ENCODE measurements at places on chromosomes 7 and 10.

DNA sequence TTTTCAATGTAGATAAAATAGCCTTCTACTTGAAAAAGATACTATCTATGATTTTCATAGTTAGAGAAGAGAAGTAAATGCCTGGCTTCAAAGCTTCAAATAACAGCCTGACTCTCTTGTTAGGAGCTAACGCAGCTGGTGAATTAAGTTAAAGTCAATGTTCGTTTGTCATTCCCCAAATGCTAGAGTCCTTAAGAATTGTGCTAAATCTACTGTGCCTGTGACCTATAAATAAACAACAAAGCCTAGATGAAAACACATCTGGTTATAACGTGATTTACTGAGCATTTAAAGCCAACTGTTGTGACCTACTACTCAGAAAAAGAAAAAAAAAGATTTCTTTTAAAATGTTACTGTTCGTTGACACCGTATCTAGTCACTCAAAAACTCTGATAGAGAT, 134.7 kb downstream of the POLR1F start:
- DNase-seq, result no peak

- DNase-seq, result peak; percentile 47
Measured at GRCh38 chr10:110207805-110208613, 604 bp downstream of the MXI1 start.

DNA sequence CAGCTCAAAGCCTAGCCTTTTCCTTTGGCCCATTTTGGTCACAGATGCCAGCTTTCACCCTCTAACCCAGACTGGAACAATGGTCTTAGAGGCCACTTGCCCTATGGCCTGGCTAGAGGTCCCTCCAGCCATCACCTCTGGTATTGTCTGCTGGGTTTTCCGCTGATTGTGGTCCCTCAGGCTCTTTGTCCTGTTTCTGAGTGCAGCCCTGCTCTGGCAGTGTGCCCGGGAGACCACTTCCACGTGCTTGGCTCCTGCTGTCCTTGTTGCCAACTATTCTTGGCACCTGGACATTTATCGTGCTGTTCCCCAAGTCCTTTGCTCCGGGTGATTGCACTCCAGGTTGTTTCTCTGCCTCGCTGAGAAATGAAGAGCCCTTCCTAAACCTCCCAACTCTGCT, 53.3 kb upstream of the FAM180A start:
- DNase-seq, result no peak

- DNase-seq, result no peak
Measured at GRCh38 chr10:27949528-27950241, 49.2 kb downstream of the ODAD2 start.

DNA sequence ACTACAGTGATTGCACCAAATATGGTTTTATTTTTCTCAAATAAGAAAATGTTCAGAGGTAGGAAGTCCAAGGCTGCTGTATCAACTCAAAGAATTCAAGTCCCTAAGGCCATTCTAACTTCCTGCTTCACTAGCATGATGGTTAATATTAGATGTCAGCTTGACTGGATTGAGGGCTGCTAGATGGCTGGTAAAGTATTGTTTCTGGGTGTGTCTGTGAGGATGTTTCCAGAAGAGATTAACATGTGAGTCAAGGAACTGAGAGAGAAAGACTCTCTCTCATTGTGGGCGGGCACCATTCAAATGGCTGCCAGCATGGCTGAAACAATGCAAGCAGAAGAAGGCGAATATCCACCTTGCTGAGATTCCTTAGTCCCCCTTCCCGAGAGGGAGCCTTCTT, 77.4 kb upstream of the NRBF2 start:
- no peak for DNase-seq

GRCh38 chr10:14601326-14601725, 173.4 kb downstream of the FAM107B start:
- no peak for DNase-seq

- no peak for DNase-seq
Measured at GRCh38 chr10:115384665-115385064, 291.5 kb downstream of the ATRNL1 start.

- no peak for DNase-seq
Measured at GRCh38 chr7:92391071-92391470, 56.2 kb upstream of the GATAD1 start.

GRCh38 chr10:3681642-3682554, 103.1 kb downstream of the KLF6 start:
- DNase-seq, result no peak

- no peak for DNase-seq
Measured at GRCh38 chr10:128664729-128665128, 538.5 kb upstream of the MKI67 start.

GRCh38 chr7:45044338-45044737, 44.3 kb downstream of the CCM2 start:
- DNase-seq, result no peak

DNA sequence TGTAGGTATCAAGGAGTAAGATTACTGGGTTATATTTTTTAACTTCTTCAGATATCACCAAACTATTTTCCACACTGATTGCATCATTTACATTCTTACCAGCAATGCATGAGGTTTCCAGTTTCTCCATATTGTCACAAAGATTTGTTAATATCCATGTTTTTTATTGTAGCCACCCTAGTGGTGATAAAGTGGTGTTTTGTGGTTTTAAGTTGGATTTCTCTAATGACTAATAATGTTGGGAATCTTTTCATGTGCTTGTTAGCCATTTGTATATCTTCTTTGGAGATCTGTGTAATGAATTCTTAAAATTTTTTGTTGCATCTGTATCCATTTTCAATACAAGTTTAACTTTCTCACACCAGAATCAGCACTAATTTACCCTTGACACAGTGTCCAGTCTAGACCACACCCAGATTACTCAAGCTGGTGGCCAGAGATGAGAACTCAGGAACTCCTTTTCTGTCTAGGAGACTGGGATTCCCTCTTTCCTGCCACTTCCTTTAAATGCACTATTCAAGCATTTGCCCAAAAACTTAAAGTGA, 67.0 kb upstream of the PLXDC2 start:
- DNase-seq, result no peak

DNA sequence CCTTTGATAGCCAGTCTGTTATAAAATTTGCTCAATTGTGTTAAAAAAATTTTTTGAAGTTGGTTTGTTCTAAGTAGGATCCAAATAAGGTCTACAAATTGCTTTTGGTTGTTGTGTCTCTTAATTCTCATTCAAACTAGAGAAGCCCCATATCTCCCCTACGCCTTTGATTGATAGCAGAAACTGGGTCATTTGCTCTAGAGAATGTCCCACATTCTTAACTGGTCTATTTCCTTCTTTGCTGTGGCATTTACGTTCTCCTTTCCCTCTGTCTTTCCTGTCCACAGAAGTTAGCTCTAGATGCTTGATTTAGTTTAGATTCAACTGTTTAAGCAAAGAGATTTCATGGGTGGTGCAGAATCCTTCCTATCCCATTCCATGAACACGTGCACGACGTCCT, 174.6 kb upstream of the SVIL start:
- DNase-seq, result no peak

DNA sequence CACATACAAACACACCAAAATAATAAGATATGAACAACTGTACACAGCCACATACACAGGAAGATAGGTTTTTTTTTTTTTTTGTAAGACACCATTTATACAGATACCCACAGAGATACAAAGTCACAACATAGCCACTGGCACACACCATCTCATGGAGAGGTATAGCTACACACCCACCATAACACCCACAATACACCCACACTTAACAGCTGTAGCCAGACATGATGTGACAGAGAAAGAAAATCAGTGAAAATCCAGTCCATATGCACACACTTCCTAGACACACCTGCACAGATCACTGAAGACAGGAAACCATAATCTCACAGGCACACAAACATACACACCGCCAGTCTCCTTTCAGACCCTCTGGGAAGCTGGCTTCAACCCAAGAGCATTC, 62.4 kb upstream of the PAX2 start:
- peak; percentile 69 for DNase-seq

DNA sequence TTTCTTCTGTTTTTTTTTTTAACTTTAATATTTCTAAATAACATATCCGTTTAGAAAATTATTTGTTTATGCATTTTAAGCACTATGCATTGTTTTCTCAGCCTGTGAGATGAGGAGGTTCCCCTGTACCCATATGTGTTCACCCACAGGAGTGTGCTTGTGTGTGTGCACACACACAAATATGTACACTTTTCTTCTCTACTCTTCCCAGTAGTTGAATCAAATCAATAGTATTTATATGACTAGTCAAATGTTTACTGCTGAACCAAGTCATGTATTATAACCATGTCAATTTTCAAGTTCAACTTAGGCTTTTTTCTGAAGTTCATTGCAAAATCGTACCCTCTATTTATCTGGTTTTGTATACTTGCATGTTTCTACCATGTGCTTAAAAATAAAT, 37.3 kb downstream of the HDAC9 start:
- no peak for DNase-seq

DNA sequence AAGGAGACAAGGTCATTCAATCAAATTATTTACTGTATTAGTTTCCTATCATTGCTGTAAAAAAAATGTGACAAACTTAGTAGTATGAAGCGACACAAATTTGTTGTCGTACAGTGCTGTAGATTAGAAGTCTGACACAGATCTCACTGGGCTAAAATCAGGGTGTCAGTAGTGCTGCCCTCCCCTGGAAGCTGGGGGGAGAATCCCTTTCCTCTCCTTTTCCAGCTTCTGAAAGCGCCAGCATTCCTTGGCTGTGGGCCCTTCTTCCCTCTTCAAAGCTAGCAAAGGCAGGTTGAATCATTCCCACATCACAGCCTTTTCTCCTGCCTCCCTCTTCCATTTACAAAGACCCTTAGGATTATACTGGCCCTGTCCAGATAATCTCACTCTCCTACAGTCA, 28.0 kb downstream of the VPS41 start:
- no peak for DNase-seq

DNA sequence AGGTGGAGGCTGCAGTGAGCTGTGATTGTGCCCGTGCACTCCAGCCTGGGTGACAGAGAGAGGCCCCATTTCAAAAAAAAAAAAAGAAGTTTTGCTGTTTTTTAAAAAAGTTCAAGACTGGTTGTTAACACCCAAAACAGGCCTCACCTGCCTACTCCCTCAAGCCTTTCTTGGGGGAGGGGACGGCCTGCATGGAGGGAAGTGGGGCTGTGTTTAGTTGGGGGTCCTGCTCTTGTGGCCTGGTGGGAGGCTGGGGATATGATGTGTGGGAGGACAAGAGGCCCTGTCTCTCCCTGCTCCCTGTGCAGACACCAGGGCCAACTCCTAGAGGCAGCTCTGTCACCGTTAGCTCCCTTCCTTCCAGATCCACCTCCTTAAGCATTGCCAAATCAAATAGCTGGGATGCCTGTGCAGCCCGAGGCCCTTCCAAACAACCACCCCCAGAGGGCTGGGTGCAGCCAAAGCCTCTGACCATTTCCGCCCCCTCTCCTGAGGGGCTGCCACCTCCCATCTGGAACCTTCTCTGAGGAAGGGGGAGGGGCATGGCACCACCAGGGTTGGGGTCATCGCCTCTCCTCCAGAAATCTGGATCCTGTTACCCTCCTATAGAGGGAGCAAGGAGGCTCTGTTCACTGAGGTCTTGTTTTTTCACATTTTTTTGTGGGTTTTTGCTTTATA, 32.9 kb upstream of the ANKRD2 start:
- no peak for DNase-seq

GRCh38 chr7:125773113-125773785, 843.6 kb upstream of the POT1 start:
- DNase-seq, result peak; percentile 93

GRCh38 chr10:48652344-48652743, 32.3 kb upstream of the WDFY4 start:
- no peak for DNase-seq

- no peak for DNase-seq
Measured at GRCh38 chr7:91518058-91518457, 253.8 kb downstream of the FZD1 start.

DNA sequence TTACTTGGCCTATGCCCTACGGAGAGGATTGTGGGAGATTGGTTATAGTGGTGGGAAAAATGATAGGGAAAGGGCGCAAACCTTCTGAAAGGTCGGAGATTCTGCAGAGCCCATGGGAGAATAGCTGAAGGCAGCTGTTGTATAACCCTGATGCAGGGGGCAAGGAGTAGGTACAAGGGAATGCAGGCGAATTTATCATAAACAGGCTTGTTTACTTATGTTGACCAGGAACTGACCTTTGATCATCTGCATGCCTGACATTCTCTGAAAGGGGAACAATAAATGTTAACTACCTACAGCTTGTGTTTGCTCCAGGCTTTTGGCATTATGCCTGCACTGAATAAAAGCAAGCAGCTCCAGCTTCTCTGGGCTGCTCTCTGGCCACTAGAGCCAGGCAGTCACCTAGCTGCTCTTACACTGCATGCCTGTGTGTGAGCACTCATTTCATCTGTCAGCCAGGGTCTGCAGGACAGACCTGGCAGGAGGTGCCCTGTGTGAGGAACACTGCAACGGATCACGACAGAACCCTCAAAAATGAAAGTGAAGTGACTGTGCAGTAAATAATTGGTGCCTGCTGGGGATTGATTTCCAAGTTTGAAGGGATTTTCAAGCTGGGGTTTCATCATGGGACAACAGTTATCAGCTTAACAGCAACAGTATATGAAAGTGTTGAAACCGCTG, 31.1 kb upstream of the ABCA13 start:
- no peak for DNase-seq

- DNase-seq, result no peak
Measured at GRCh38 chr7:116548506-116548905, 23.7 kb downstream of the CAV1 start.

GRCh38 chr10:26372513-26373354, 65.4 kb upstream of the APBB1IP start:
- DNase-seq, result no peak

DNA sequence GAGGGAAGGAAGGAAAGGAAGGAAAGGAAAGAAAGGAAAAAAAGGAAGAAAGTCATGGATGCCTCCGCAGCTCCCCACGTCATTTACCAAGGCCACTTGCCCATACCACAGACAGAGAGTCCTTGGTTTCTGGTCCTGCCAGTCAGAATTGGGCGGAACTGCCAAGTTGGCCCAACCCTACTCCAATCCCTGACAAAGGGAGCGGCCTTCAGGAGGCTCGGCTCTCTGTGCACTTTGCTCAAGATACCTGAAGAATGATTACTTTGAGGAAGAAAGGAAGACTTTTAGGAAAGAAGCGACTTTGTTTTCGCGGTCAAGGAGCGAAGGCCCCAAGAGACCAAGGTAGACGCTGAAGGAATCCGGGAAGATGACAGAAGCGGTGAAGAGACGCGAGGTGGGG, 49.1 kb upstream of the FXYD4 start:
- no peak for DNase-seq

- DNase-seq, result no peak
Measured at GRCh38 chr7:134174795-134175261, 47.7 kb downstream of the LRGUK start.
